ENCODE measurements at places on chromosomes 11 and 22.

DNA sequence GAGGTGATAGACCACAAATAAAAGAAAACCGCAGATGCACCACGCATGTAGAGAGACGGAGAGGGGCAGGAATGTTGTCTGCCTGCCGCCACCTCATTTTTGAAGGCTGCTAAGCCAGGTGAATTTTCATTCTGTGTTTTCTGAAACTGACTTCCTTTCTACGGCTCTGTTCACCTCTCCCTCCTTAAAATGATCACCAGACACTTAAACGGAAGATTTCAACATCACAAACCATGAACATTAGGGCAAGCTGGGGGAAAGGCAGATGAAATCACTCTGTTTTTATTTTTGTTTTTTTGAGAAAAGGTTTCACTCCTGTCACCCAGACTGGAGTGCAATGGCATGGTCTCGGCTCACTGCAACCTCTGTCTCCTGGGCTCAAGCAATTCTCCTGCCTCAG, 232.4 kb downstream of the MIAT start:
- DNase-seq, result no peak

- DNase-seq, result no peak
These were observed 471 bp upstream of the TMEM184B start for GRCh38 chr22:38273135-38273826.

- DNase-seq, result no peak
These were observed 104.1 kb downstream of the BRD1 start for GRCh38 chr22:49723478-49724029.

- no peak for DNase-seq
These were observed at the start of gene MORC2 for GRCh38 chr22:30968015-30968923. TSS of gene MORC2 (minus strand) at chr22:30968774. CDS start at chr22:30967889, 885 bp downstream.

GRCh38 chr22:49547751-49548239, 279.9 kb downstream of the BRD1 start:
- DNase-seq, result no peak
